ENCODE measurements at places on chromosomes 4 and X. TPM values are rescaled to one million over a fixed set of nuclear protein-coding genes. Genes with fewer than 3 reads are reported as not detected.

DNA sequence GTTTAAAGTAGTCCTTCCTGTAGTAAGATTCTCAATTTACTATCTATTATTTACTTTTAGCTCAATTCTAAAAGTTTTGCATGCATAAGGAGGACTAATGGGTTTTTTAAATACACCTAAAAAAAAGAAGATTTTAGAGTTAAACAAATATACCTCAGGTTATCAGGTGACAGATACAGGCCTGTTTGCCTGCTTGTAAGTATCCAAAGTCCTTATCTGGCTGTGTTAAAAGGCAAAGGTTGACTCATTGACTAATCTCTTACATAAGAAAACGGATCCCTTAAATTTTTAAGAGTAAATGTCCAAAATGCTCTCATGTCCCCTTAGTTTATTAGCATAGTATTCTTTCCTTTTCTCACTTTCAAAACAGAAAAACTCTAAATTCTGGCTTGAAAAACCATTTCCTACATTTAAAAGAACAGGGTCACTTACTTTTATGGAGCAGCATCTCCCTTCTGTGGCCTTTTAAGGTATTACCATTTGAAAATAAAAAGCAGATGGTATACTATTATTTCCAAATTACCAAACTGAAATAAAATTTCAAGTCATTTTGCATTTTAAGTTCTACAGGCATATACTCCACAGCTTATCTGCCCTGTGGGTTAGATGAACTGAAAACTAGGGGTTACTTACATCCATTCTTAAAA lies 4.5 kb downstream of the CBR4 start:
- no peak for ATAC-seq

- ATAC-seq, result no peak
Observed at GRCh38 chrX:19361701-19362100, 18.0 kb downstream of the PDHA1 start.

DNA sequence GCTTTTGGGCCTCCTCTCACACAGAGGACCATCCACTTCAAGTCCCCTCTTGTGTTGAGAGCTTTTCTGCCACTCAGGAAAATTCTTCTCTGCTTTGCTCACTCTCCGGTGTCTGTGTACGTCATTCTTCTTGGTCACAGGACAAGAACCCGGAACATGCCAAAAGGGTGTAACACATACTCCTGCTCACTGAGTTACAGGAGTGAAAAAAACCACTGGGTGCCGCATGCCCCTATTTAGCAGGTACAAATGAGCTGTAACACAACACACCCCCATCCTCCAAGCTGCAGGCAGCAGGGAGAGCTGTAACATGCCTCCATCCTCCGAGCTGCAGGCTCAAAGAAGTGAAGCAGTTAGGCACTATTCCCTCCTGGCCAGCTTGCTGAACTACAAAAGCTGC lies 13.0 kb upstream of the CXCL2 start:
- no peak for ATAC-seq

DNA sequence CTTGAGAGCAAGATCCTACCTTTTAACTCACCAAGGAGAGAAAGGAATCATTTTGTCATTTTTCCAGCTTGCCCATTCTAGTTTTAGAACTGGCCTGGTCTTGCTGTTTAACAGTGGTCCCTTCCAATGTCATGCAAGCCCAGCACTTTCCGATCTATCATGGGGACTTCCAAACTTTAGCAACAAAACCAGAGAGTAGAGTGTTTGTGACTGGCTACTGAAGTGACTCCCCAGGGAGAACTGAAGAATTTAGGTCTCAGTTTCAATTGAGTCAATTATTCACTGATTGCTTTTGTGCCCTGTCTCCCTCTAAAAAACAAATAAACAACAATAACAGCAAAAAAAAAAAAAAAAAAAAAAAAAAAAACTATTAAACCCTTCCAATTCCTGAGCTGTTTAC lies 108.3 kb downstream of the LHFPL1 start:
- ATAC-seq, result no peak

- ATAC-seq, result peak; percentile 58
Observed at GRCh38 chrX:46912603-46913491, 626 bp downstream of the JADE3 start.

GRCh38 chr4:41572956-41573355 lies 35.0 kb downstream of the LIMCH1 start:
- ATAC-seq, result no peak

DNA sequence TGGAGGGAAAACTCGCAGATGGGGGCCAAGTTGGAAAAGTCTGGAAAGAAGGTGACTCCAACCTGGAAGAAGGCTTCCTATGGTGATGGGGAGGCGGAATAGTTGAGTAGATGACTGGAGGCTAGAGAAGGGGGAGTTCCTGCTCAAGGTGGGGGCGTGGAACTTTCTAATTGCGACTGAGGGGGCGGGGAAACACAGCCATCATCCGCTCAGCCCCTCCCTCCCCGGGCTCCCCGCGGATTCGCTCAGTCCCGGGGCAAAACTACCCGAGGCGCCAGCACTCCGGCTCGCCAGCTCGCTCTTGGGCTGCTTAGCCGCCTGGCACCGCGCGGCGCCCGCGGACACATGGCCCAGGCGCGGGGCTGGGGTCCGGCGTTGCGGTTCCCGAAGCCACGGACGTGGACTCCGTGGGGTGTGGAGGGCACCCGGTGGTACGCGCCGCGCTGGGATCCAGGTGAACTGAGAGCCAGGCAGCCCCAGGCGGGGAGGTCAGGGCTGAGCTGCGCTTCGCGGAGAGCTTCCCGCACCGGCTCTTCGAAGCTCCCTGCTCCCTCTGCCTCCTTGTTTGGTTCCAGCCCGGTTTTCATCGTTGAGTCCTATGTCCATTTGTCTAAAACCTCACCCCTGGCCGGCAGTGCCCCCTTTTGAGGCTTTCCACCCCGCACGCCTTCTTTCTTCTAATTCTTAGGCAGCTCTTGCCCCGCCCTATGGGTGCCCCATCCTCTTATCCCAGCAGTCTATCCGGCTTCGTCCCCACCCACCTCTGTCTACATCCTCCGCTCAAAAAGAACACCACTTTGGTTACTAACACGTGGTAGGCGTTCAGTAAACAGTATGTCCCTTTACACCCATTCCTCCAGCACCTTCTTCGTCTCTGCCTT lies 38.9 kb downstream of the STARD8 start:
- peak; percentile 59 for ATAC-seq

DNA sequence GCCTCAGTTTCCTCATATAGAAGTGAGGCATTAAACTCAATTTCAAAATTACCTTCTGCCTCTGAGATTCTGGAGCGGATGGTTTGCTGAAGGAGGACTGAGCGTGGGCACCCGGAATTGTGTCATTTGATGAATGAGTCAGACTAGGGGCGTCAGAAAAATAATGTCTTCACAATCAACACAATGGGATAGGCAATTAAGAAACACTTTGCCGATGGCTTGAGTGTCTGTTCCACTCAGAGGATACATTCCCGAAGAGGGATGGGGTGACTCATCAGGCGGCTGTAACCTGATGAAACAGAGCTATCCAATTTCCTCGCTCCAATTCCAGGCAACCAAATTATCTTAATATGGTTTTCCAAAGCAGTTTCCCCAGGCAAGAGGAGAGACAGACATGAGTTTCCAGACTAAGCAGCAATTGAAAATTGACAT lies 1.2 kb upstream of the CHRNA9 start:
- no peak for ATAC-seq

GRCh38 chr4:147101678-147102077 lies 156.0 kb upstream of the TTC29 start:
- ATAC-seq, result no peak

DNA sequence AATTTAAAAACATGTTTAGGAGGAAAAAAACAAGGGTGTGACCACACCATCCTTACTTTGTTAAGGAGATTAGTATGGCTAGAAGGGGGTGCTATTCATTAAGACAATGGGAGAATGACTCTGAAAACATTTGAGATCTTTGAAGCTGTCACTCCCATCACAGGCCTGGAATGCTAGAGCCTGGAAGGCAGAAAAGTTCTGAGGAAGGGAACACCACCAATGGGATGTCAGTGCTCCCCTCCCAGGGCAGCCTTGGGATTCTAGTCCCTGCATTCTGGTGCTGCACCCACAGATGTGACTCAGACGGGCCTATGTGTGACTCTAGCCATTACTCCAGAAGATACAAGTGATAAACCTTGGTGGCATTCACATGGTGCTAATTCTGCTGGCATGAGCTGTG lies 162.2 kb upstream of the ANXA10 start:
- no peak for ATAC-seq

DNA sequence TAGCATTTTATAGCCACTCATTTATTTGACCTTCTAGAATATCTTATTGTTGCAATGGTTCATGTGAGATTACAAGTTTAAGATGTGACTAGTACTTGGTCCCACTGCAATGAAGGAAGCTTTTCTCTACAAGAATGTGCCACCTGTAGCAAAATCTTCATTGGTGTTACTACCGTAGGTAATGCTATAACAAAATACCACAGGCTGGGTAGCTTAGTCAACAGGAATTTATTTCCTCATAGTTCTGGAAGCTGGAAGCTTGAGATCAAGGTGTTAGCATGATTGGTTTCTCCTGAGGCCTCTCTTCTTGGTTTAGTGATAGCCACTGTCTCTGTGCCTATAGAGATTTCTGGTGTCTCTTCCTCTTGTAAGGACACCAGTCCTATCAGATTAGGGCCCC lies 441.0 kb downstream of the GPM6A start:
- no peak for ATAC-seq

GRCh38 chr4:158176776-158177175 lies 4.0 kb upstream of the GASK1B start:
- ATAC-seq, result no peak

DNA sequence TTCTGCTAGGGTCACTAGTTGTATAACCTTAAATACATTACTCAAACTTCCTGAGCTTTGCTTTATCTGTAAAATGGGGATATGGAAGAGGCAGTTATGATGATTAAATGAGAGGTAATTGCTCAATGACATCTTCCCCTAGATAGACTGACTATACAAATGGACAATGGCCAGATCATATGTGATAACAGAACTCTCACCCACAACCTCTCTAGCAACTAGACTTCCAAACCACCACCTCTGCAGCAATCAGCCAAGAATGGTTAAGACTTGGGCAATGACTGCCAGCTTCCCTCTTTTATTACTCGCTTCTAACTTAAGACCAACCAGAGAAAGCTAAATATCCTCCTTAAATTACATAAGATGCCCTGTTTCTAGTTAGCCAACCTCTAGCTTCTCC lies 2.9 kb upstream of the SEPSECS start:
- no peak for ATAC-seq

DNA sequence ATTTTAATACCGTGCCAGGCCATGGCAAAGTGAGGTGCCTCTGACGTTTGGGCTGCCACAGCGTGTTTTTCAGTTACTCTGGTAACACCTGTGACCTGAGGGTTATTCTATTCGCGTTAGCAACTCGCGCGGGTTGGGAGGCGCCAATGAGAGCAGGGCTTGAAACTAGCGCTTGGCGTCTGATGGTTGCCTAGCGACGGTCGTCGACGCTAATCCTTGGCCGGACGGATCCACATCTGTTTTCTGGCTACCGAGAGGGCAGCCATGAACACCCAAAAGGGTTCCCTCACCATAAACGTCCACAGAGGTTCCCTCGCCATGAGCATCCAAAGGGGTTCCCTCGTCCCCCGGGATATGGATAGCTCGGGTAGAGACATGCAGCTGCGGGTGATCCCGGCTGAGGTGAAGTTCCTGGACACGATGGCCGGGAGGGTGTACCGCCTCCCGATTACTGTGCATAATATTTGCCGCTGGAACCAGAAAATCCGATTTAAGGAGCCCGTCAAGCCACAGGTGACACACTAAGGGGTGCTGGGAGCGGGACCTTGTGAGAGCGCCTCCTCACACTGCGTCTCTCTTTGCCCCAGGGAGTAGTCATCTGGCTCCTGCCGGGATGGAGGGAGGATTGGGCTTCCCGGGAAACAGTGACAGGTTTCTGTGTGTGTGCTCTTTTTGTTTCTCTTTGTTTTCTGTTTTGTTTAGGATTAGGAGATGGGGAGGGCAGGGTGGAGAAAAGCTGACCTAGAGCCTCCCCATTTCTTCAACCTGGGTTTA lies at the start of gene CFAP47:
Gene CFAP47 (plus strand): TSS at position 199 of the 774 bp plus-strand sequence. CDS start 66 bp downstream, at position 265.
- no peak for ATAC-seq

The AP1S2 gene
- 20.6 TPM for total RNA-seq

The TLR10 gene
- not detected for total RNA-seq

The HTN3 gene
- not detected for total RNA-seq

The ESX1 gene
- total RNA-seq, result not detected

The MAGED4 gene
- 0.61 TPM for total RNA-seq

The TLR3 gene
- 0.32 TPM for total RNA-seq

The CRMP1 gene
- total RNA-seq, result not detected

The WAS gene
- 96.8 TPM for total RNA-seq

The TMEM150C gene
- not detected for total RNA-seq
